Stimulated activated CD4-positive, alpha-beta T cell treated with anti-CD3 and anti-CD28 coated beads, Interleukin-4, amount 100 ng/mL, for 48 hours (primary cell): ENCODE measurements at places on chromosomes 1 and 21.

DNA sequence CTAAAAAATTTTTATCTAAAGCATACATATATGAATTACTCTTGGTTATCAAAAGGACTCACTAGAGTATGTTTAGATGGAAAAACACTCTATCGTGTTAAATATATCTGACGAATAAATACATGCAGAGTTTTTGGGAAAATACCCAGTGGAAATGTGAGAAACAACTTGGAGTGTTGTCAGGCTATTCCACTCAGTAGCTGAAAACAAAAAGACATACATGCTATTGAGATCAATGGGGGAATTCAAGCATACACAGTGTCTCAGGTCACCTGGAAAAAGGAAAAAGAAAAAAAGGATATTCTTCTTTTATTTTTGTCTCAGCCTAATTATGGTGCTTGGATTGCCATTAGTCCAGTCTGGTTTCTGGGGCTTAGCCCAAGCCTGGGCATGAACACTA is 247.0 kb upstream of the LYPLAL1 start:
- no peak for DNase-seq

DNA sequence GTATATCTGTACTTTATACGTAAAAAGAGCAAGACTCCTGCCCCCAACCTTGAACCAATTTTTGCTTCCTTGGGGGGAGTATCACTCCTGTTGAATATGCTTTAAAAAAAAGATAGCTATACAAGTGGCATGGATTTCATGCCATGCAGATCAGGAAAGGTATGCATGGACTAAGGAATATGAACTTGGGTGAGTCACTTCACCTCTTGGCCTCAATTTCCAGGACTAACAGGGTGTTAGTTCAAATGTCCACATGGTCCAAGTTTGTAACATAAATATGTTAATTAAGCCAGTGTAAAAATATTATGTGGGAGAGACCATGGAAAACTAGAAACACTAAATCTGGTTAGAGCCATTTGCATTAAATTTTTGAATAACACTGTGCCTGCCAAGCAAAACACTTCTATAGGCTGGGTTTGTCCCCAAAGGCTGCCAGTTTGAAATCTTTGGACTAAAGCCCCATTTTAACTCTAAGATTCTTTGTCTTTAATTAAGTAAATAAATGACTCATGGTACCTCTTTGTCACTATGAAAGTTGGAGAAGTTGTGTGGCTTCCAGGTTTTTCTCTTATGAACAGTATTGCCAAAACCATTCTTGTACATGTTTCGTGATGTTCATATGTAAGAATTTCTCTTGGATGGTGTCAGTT is 33.1 kb downstream of the FAM177B start:
- DNase-seq, result no peak

GRCh38 chr21:42254651-42255601 is 36.0 kb downstream of the ABCG1 start:
- DNase-seq, result no peak

GRCh38 chr21:43994085-43994484 is 18.0 kb upstream of the TRAPPC10 start:
- DNase-seq, result no peak

- peak; percentile 21 for DNase-seq
Observed at GRCh38 chr1:61782771-61783170, 40.5 kb downstream of the PATJ start.

GRCh38 chr1:207217778-207218511 is 103.5 kb upstream of the CD55 start:
- DNase-seq, result no peak

GRCh38 chr1:72936151-72936740 is 653.9 kb upstream of the NEGR1 start:
- DNase-seq, result no peak

DNA sequence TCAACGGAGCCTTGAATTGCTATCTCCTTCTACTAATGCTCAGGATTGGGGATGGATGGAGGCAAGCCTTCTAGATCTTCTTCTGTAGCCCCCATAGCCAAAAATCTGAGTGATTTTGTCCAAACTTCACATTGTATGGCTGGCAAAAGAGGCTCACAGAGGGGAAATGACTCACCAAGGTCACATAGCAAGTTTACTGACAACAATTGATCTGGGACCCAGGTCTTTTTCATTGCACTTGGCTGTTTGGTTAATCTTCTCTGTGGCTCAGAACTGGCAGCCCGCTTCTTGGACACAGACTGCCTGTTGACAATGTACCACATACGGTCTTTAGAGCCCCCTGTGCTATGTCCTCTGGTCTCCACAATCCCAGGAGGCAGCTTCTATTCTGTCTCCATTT is 3.0 kb upstream of the LACTBL1 start:
- no peak for DNase-seq

DNA sequence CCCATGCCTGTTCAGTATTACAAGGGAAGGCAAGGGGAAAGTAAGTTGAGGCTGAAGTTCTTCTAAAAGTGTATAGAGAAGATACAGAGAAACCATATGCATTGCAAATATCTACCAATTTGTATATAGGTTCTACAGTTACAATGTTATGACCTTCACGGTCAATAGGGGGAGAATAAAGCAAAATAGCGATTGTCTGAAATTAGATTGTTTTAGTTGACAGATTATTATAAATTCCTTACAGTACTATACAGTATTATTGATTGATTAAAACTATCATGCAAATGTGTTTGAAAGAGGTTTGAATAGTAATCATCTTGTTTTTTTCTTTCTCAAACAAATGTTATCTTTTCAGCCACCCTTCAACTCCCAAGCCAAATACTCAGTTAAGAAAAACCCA is 13.7 kb upstream of the BRINP3 start:
- no peak for DNase-seq

- no peak for DNase-seq
Observed at GRCh38 chr1:229815076-229815475, 189.0 kb downstream of the URB2 start.

GRCh38 chr1:13652238-13652637 is 47.8 kb upstream of the PRDM2 start:
- DNase-seq, result no peak

- DNase-seq, result no peak
Observed at GRCh38 chr21:33651965-33652680, 9.8 kb downstream of the ITSN1 start.

GRCh38 chr1:205317311-205317917 is 4.1 kb downstream of the NUAK2 start:
- DNase-seq, result no peak

DNA sequence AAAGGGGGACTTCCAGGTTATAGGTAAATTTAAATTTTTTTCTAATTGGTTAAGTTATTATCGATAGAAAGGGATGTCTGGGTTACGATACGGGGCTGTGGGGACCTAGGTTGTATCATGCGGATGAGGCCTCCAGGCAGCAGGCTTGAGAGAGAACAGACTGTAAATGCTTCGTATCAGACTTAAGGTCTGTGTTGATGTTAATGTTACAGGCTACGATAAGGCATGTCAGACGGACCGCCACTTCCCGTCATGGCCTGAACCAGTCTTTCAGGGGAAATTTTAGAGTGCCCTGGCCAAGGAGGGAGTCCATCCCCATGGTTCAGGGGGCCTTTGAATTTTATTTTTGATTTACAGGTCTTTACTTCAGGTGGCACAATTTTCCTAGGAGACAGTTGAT is 16.7 kb downstream of the ABCG1 start:
- no peak for DNase-seq

GRCh38 chr1:232192781-232193450 is 437.0 kb downstream of the SIPA1L2 start:
- DNase-seq, result no peak

DNA sequence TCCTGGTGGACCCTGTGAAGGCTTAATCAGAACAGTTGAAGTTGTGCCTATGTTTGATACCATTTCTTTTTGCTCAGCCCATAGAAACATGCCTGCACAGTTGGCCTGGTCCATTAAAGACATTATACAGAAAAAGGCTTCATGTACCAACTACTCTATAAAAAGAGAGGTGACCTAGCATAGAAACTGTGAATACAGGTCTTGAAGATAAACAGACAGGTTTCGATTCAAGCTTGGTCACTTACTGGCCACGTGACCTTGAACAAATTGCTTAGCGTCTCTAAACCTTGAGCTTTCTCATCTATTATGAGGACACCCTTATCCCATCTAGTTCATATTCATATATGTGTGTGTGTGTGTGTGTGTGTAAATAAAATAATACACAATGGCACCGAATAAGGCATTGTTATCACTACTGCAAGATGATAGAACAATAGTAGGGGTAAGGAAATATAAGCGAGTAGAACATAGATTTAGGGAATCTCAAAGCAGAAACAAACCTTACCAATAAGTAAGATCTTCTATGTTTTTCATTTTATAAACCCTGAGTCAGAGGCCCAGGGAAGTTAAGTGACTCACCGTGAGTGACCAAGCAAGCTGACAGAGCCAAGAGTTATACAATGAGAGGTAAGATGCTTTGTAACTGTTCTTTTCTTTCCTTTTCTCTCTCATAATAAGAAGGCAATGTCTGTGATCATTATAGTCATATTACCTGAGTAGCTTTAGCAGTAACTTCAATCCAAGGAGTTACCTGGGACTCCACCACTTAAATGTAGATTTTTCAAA is 476.8 kb upstream of the DEPDC1 start:
- DNase-seq, result no peak

DNA sequence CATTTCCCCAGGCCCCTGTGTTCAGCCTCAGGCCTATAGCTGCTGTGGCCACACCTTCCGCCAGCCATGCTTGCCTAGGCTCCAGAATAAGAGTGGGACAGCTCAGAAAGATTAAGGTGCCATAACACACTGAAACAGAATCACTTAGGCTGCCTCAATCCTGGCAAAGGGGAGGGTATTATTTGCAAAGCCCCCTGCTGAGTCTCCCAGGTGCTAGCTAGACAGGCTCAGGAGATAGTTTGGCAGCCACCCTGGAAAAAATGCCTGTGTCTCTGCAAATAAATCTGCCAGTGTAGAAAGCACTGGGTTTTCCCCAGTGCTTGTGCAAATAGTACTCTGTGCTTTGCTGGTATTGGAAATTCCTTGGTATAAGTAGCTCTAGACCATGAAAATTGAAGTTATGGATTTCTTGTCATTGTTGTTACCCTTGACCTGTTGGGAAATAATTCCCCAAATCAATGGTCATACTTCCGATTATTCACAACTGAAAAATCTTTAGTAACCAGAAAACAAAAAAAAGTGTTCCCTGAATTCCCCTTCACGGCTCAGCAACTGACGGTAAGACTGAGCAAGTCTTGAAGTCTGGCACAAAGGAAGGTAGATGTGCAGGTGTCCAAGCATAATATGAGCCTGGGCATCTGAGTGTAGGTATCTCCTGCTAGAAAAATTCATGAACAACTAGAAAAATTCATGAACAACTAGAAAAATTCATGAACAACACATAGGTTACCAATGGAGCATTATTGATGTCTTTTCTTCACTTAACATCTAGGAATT is 56.9 kb downstream of the PROX1 start:
- no peak for DNase-seq

- no peak for DNase-seq
Observed at GRCh38 chr1:41611068-41611931, 126.8 kb upstream of the EDN2 start.

DNA sequence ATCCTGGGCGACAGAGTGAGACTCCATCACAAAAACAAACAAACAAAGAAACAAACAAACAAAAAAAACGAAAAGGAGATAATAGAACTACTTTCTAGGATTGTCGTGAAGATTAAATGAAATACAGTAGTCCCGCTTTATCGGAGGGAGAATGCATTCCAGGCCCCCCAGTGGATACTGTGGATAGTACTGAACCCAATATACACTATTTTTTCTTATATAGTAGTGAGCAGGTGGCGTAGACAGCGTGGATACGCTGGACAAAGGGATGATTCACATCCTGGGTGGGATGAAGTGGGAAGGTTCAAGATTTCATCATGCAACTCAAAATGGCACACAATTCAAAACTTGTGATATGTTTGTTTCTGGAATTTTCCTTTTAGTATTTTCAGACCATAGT is 8.0 kb downstream of the SLC35F3 start:
- DNase-seq, result no peak

- DNase-seq, result peak; percentile 37
Observed at GRCh38 chr1:223363856-223364684, at the start of gene SUSD4. Gene SUSD4, minus strand, starts transcription at chr1:223364176. Its CDS starts 751 bp downstream, at chr1:223363425.
